ENCODE measurements at places on chromosomes 12 and 14.

DNA sequence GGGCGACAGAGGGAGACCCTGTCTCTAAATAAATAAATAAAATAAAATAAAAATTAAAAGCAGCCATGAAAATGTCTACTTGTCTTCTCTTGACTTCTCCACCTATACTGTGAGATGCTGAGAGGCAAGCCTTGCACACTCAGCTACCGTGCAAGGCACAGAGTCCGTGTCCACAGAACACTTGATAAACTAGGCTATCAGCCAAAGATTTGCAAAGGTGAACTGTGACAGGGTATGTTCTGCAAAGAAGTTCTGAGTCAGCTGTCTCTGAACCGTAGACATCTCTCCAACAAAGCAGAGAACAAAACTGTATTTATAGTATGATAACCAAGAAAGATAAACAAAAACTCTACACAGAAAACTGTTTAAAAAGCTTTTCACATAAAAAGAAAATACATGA is 35.5 kb downstream of the STXBP6 start:
- DNase-seq: no peak

- DNase-seq: no peak
These were observed 62.6 kb downstream of the FBXL14 start for GRCh38 chr12:1531654-1532374.

GRCh38 chr12:4991373-4991772 is 52.3 kb upstream of the KCNA5 start:
- no peak for DNase-seq

GRCh38 chr14:50363714-50364111 is 33.0 kb downstream of the CDKL1 start:
- DNase-seq: no peak

GRCh38 chr12:3034067-3034750 is 43.0 kb upstream of the TSPAN9 start:
- no peak for DNase-seq

DNA sequence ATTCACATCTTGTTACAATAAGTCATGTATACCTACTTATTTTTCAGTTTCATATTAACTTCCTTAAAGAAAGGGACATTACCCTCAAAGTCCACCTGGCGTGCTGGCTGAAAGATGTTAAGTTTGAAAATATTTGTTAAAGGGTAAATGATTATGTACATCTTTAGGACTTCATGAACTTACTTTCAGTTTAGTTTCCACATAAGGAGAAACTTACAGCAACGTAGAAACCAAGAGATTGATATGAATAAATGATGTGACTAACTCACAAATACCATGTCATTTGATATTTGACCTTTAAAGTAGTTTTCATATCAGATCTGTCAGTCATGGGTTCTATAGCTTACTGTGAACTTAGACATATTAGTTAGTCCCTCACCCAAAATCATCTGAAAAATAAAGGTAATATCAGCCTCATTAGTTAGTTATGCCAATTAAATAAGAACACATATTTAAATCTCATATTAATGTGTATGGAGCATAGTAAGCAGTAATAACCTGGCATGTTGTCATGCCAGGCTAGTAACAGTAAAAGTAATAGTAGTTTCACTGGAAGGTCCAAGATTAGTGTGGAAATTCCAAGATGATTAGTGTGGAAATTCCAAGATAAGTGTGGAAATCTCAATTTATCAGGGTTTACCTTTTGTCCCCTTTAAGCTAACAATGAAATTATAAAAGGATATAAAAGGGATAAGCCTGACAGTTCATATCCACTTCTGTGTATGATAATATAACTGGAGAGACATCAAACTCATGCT is 1.9 kb upstream of the CLEC2D start:
- no peak for DNase-seq

- DNase-seq: no peak
These were observed 278.3 kb downstream of the DPF3 start for GRCh38 chr14:72615451-72616121.

- DNase-seq: no peak
These were observed 282.7 kb downstream of the ATXN7L3B start for GRCh38 chr12:74820324-74820723.

- DNase-seq: no peak
These were observed 244.8 kb downstream of the IPO8 start for GRCh38 chr12:30450872-30451271.

DNA sequence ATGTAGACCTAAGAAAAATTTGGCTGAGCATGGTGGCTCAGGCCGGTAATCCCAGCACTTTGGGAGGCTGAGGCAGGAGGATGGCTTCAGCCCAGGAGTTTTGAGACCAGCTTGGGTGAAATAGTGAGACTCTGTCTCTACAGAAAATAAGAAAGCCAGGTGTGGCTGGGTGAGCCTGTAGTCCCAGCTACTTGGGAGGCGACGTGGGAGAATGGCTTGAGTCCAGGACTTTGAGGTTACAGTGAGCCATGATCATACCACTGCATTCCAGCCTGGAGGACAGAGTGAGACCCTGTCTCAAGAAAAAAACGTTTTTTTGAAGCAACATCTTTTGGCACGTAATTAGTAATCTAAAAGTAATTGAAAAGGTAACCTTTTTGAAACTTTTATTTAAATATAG is 70.9 kb downstream of the FERMT2 start:
- DNase-seq: no peak

- DNase-seq: no peak
These were observed 30.8 kb downstream of the COA8 start for GRCh38 chr14:103593577-103593976.

- DNase-seq: no peak
These were observed 18.7 kb upstream of the CREBL2 start for GRCh38 chr12:12592930-12593329.

DNA sequence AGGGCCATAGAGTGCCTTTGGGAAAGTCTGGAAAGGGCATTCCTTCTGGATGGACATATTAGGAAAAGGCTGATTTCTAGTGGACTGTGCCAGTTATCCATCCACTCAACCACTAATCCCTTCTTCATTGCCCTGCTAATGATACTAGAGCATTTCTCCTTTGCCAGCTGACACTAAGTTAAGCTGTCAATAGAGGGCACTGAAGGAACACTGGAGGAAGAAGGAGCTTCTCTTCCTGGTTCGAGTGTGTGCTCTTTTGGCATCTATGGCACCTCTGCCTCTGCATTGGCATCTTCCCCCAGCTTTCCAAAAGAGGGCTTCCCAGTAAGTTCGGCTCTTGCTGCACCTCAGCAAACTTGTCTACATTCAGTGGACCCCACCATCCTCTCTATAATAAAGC is 165.4 kb downstream of the DERA start:
- DNase-seq: no peak

GRCh38 chr12:6085841-6086240 is 38.6 kb downstream of the VWF start:
- no peak for DNase-seq

GRCh38 chr12:118429688-118430383 is 53.5 kb downstream of the SUDS3 start:
- no peak for DNase-seq

GRCh38 chr12:30188602-30189326 is 405.0 kb upstream of the TMTC1 start:
- DNase-seq: no peak

- DNase-seq: no peak
These were observed 30.4 kb upstream of the CACNA2D4 start for GRCh38 chr12:1948883-1949282.

GRCh38 chr14:34329301-34329700 is 132.7 kb downstream of the SPTSSA start:
- DNase-seq: no peak

- no peak for DNase-seq
These were observed 11.6 kb downstream of the BMAL2 start for GRCh38 chr12:27344246-27344645.

DNA sequence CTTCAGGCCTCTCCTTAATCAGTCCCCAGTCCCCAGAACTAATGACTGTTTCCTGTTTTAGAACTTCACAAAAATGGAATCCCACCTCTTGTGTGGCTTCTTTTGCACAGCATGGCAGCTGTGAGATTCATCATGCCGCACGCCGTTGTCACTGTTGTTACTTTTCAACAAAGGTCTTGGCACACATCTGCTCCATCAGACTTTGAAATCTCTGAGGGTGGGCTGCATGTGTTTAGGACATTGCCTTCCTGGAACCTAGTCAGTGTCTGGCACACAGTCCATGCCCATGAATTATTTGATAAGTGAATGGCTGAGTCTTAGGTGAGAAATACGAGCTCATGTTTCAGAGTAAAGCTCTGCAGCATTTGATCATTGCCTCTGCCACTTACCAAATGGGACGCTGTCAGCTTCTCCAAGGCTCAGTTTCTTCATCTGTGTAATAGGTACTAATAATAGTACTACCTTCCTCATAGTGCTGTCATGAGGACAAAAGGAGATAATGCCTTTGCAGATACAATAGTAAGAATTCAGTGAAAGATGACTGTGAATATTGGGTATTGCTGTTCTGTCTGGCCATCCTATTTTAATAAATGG is 90.4 kb downstream of the SRRM4 start:
- no peak for DNase-seq

DNA sequence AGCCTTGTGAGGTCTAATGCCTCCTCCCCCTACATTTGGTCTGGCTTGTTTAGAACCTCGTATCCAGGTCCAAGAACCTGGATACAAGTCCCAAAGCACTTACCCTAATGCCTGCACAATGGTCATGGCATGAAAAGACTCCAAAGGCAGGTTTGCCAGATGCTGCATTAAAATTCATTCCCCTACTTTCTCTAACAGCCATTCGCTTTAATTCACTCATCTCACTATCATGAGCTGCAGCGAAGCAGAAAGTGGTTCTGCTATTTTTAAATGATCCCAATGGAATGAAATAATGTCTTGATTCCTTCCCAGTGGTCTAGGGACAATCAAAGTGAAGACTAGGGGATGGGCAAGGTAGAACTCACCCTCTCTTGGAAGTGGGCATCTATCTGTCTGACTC is 72.5 kb upstream of the MAX start:
- no peak for DNase-seq

DNA sequence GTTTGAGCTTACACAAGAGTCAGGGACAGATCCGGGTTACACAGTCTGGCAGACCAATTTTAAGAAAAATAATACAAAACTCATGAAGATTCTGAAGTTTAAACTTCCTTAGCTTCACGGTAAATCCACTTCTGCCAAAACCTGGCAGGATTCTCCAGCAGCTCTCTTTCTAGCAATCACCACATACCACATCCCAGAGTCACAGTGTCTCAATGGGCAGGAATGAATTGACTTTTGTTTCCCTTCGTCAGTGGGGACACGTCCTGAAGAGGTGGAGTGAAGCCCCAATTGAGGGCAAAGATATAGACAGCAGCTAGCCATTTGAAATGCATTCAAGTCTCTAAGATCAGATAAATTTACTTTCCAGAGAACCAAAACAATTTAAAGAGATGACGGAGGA is 117.1 kb upstream of the ARHGAP5 start:
- DNase-seq: no peak

DNA sequence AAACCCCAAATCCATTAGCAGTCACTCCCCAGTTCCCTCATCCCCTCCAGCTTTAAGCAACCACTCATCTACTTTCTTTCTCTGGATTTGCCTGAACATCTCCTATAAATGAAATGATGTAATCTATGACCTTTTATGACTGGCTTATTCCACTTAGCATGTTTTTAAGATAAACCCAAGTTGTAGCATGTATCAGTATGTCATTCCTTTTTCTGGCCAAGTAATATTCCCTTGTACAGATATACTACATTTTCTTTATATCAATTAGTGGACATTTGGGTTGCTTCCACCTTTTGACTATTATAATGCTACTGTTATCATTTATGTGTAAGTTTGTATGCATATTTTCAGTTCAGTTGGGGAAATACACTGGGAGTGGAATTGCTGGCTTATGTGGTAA is 83.4 kb downstream of the TESC start:
- no peak for DNase-seq

DNA sequence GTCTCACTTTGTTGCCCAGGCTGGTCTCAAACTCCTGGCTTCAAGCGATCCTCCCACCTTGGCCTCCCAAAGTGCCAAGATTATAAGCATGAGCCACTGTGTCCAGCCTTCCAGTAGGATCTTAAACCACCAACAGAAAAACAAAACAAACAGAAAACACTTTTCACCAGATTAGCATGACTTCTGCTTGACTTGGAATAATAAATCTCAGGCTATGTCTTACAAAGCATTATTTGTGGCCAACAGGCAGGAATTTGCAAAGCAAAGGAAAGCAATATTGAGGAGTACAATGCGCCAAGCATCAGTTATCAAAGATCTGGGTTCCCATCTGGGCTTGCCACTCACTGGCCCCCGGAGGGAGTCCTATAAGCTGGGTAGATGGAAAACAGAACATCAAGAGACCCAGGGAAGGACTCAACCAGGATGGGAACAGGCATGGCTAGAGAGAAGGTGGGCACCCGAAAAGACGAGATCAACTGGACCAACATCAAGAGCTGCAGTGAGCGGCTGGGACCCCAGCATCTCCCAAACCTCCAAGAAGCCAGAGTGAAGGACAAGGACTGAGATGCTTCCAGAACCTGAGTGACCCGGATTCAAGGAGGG is 101.2 kb downstream of the TMEM30B start:
- no peak for DNase-seq

- no peak for DNase-seq
These were observed 11.6 kb downstream of the BHLHE41 start for GRCh38 chr12:26113181-26113654.

- no peak for DNase-seq
These were observed 5.7 kb downstream of the SHMT2 start for GRCh38 chr12:57235017-57235727.

- no peak for DNase-seq
These were observed 7.7 kb downstream of the SETD3 start for GRCh38 chr14:99472937-99473336.

- no peak for DNase-seq
These were observed 47.9 kb upstream of the BCAT1 start for GRCh38 chr12:24996820-24997219.

DNA sequence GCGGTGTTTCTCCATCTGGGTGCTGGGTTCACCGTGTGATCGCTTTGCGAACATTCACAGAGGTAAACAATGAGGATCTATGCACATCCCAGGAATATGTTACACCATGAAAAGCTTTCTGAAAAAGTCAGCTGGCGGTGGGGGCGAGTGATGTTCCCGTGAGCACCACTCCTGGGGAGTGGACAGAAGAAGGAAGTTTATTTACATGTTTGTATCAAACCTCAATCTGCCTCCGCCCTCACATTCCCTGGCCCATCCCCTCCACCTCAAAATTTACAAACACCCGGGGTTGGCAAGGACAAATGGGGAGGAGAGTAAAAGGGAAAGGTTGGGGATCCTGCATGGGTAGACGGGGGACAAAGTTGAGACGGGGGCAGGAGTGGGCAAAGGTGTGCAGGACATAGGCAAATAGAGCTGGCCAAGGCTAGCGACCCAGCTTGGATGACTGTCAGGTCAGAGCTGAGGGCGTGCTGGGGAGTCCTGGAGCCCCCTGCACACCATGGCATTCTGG is 6.9 kb downstream of the TNFRSF1A start:
- no peak for DNase-seq

DNA sequence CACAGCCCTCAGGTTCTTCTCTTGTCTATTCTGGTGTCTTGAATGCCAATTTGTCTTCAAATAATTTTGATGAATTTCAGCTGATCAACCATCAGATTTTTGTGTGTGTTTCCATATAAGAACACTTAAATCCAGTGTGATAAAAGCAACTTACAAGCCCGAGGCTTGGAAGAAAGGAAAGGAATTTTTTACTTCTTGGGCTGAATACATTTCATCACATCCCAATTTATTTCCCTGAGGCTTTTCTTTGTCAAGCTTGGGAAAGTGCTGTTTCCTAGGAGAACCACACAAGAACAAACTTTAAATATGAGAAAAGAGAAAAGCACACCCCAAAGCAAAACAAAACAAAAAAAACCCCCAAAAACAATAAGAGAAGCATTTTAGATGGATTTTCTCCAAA is 26.6 kb downstream of the GPRC5D start:
- DNase-seq: no peak

All from activated CD8-positive, alpha-beta memory T cell treated with anti-CD3 and anti-CD28 coated beads for 4 hours (primary cell).